Esophagus muscularis mucosa (tissue), 4 donors: ENCODE measurements at places on chromosomes 13 and 19.

- H3K36me3 ChIP-seq = no peaks in the 10 kb centered on the region
- peak overlapping the region; percentile 60 for H3K4me3 ChIP-seq
- H3K27ac ChIP-seq = peak overlapping the region; percentile 70
- no peak for DNase-seq
- H3K4me1 ChIP-seq = peaks cover 17% of the 10 kb centered on the region
- no peaks in the 10 kb centered on the region for H3K27me3 ChIP-seq
These were observed 231.1 kb upstream of the SERP2 start for GRCh38 chr13:44142540-44142867.

GRCh38 chr13:73251626-73252265 is 192.9 kb downstream of the KLF5 start:
- no peaks in the 10 kb centered on the region for H3K4me1 ChIP-seq
- no peak overlapping the region for H3K27ac ChIP-seq
- no peak overlapping the region for H3K4me3 ChIP-seq
- no peaks in the 10 kb centered on the region for H3K27me3 ChIP-seq

- DNase-seq = no peak
- no peaks in the 10 kb centered on the region for H3K27me3 ChIP-seq
- H3K36me3 ChIP-seq = no peaks in the 10 kb centered on the region
- H3K4me3 ChIP-seq = no peak overlapping the region
- no peak overlapping the region for H3K27ac ChIP-seq
- H3K4me1 ChIP-seq = no peaks in the 10 kb centered on the region
These were observed 23.4 kb downstream of the RDH8 start for GRCh38 chr19:10036601-10037071.

DNA sequence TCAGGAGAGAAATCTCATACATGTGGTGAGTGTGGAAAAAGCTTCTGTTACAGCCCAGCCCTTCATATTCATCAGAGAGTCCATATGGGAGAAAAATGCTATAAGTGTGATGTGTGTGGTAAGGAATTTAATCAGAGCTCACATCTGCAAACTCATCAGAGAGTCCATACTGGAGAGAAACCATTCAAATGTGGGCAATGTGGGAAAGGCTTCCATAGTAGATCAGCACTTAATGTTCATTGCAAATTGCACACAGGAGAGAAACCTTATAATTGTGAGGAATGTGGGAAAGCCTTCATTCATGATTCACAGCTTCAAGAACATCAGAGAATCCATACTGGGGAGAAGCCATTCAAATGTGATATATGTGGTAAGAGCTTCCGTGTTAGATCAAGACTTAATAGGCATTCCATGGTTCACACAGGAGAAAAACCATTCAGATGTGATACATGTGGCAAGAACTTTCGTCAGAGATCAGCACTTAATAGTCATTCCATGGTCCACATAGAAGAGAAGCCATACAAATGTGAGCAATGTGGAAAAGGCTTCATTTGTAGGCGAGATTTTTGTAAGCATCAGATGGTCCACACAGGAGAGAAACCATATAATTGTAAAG is 15.2 kb downstream of the ZNF221 start:
- no peak overlapping the region for H3K4me3 ChIP-seq
- no peak for DNase-seq
- H3K36me3 ChIP-seq = peaks cover 64% of the 10 kb centered on the region

GRCh38 chr13:99553033-99553432 is 51.8 kb downstream of the TM9SF2 start:
- H3K4me1 ChIP-seq = no peaks in the 10 kb centered on the region
- no peaks in the 10 kb centered on the region for H3K27me3 ChIP-seq
- H3K27ac ChIP-seq = no peak overlapping the region
- peaks cover 93% of the 10 kb centered on the region for H3K36me3 ChIP-seq
- H3K4me3 ChIP-seq = no peak overlapping the region
